ENCODE measurements at places on chromosomes 12 and 14.

DNA sequence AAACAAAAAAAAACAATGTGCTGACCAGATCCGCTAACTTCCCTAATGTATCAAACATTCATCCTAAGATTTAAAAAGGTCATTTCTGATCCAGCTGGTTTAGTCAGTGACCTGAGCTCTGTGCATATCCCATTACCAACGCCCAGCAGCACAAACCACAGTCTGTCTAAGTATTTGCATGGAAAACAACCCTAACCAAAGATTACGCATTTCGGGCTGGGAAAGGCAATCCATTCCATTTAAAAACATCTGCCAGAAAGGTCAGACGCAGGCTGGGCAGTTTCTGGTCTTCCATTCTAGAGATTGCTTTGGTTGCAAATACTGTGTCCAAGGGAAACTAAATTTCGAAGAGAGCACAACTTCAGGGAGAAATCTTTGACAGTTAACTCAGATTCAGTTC, 234.9 kb downstream of the FLRT2 start:
- DNase-seq = no peak

- DNase-seq = no peak
These were observed 104.7 kb downstream of the PLEKHA5 start for GRCh38 chr12:19234171-19234704.

DNA sequence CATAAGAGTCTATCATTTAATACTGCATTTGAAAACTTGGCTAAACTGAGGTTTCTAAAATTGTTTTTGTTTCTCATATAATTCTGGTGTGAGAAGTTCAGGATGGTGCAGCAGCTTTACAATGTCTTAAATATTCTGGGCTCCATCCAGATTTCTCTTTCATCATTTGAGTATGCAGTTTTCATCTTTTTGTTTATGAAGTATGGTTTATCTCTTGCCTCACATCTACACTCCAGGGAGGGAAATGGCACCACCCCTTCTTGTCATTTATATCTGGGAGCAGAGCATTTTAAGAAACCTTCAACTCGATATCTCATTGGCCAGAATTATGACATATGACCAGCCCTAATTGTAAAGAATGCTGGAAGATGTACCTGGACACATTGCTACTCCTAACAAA, 24.3 kb downstream of the GEMIN2 start:
- no peak for DNase-seq

DNA sequence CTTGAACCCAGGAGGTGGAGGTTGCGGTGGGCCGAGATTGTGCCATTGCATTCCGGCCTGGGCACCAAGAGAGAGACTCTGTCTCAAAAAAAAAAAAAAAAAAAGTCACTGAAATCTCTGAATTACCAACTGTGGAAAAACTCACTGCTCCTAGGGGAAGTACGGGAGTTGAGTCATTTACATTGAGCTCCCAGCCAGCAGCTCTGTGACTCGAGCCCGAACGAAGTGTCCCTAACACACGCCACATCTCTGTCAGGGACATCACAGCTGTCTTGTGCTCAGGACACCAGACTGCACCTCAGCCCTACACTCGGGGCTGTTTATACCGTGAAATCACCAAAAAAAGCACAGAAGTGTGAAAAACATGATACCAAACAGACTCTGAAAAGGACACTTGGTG, 21.1 kb downstream of the ATP6V0A2 start:
- DNase-seq = no peak

DNA sequence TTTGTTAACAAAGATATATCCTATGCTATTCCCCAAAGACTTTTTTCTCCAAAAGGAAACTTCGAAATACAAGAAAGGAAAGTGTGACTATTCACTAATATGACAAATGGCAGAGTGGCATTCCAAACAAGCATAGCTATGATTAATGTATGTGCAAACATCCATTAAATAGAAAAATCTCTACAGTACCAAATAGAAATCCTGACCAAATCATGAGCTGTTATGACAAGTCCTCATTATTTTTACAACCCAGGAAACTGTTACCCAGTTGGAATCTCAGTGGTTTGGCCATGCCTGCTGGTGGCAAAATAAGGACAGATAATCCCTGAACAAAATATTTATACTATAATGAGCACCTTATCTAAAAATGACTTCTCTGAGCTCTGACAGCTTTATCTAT, 202.1 kb downstream of the SEC23A start:
- DNase-seq = no peak

GRCh38 chr12:48420039-48420775, 52.2 kb upstream of the ANP32D start:
- no peak for DNase-seq

GRCh38 chr14:68104518-68104917, 284.9 kb downstream of the RAD51B start:
- DNase-seq = no peak

DNA sequence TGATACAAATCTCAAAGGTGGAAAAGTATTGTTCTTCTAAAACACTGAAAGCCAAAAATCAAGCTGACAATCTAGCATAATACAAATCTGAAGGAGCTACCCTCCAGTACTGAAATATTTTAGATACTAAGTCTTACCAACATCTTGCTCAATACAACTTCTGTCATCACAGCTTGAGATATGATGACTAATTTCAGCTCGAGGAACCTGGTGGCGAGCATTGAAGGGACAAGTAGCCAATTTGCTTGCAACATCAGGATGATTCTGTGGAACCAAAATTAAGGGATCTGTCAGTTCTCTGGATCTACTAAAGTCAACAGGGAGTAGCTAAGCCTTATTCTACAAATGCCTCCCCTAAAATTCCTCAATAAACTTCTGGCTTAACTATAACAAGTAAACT, 10.4 kb downstream of the GTSF1 start:
- DNase-seq = no peak

DNA sequence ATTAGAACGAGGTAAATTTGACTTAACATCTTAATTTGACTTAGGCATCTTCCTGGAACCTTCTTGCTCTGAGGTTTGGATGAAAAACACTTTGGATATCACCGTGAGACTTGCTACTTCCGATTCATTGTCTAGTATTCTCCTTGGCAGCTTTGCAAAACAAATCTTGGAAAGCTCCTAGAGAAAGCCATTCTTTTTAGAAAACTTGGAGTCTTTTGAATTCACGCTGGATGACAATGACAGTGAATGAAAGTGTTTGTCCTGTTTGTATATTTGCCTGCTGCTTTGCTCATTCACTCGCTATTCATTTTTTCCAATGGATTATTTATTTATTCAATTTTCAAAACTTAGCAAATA, 222.1 kb upstream of the HMGA2 start:
- no peak for DNase-seq

DNA sequence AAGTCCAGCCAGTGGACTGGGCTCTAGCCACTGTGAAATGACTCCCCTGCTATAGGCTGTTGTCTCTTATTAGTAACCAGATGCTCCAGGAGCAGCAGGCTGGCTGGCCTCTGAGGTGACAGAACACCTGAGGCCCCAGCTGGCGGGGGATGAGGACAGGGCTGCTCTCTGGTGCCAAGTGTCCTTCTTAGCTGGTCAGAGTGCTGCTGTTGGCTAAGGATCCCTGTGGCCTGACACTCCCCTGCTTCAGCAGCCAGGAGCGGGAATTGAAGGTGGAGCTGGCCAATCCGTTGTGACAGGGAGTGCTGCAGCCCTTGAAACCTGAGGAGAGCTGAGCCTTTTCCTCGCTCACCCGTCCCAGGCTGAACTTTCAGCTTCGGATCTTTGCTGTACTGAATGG, 30.7 kb downstream of the TMEM229B start:
- DNase-seq = no peak

DNA sequence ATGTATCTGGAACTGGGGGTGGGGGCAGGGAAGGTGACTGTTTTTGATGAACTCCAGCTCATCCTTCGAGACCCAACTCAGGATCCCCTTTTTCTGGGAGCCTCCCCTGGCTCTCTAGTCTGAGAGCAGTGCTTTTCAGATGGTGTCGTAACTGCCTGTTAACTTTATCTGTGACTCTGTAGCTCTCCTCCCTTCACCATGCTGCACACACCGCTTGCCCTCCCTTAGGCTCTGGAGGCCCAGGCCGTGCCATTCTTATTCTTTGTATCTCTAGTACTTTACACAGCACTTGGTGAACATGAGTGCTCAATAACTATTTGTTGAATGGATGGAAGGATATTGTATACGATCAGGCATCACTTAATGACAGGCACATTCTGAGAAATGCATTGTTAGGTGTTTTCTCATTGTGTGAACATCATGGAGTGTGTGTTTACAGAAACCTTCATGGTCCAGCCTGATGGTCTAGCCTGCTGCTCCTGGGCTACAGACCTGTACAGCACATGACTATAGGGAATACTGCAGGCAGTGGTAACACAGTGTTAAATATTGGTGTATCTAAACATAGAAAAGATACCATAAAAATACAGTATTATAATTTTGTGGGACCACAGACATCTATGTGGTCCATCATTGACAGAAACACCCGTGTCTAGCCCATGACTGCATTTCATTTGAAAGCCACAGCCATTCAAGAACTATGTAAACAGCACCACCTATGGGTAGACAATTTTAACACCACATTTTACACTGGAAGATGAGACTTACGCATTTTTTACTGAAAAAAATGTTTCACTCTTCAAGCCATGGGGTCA, 91.8 kb downstream of the EML1 start:
- DNase-seq = peak; percentile 52

GRCh38 chr12:65532162-65532561, 253.7 kb downstream of the MSRB3 start:
- no peak for DNase-seq

DNA sequence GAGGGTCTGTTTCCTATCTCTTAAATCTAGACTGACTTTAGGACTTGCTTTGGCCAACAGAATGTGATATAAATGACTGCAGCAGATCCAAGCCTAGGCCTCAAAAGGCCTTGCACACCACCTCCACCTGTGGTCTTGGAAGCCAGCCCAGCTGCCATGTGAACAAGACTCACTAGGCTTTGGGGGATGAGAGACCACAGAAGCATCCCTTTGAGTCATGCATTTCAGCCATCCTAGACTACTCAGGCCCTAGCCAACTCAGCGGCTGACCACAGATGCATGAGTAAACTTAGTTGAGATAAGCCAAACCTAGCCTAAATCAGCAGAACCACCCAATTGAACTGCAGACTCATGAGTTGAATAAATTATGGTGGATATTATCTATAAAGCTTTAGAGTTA, 87.7 kb downstream of the KCNH5 start:
- no peak for DNase-seq

- no peak for DNase-seq
These were observed 464.6 kb downstream of the PCNX1 start for GRCh38 chr14:71371711-71372396.

DNA sequence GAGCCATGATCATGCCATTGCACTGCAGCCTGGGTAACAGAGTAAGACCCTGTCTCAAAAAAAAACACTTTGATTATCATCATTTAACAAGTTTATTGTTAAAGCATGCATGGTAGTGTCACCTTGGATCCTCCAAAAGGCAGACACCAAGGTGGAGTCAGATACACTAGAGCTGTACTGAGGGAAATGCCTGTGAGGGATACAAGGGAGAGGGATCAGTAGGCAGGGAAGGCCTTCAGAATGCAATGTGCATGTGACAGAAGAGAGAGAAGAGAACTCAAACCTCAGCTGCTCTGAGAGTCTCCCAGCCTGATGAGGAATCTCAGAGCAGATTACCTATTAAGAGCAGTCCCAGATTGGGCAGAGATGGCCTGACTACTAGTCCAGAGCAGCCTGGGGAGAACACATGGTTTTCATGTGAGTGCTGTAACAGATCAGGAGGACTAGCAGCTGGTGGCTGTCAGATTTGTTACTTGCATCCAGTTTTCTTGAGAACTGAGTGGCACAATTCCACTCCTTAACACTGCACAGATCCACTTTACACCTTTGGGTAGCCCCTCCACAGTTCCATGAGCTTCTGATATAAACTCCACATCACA, 38.0 kb upstream of the A2ML1 start:
- no peak for DNase-seq

GRCh38 chr14:52111583-52111982, 42.7 kb upstream of the NID2 start:
- DNase-seq = no peak

DNA sequence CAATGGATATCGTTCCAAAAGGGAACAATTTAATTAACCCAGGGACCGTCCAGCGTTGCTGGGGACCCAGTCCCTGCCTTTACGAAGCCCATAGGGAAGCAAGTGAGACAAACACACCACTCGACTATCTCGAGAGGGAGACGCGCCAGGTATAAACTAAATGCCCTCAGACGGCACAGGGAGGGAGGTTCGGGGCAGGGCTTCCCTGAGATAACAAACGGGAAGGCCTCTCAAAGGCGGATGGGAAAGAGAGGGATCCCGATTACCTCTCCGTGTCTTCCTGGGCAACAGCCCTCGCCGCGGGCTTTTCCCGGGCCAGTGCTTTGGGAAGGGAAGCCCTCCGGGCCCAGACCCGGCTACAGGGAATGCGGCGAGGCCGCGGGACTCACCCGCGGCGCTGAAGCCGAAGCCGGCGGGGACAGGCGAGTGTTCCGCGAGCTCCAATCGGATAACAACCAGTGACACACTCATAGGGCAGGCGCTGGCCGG, 390 bp downstream of the BRAP start:
- DNase-seq = peak; percentile 53

GRCh38 chr12:54858562-54858961, 4.2 kb downstream of the MUCL1 start:
- DNase-seq = no peak

DNA sequence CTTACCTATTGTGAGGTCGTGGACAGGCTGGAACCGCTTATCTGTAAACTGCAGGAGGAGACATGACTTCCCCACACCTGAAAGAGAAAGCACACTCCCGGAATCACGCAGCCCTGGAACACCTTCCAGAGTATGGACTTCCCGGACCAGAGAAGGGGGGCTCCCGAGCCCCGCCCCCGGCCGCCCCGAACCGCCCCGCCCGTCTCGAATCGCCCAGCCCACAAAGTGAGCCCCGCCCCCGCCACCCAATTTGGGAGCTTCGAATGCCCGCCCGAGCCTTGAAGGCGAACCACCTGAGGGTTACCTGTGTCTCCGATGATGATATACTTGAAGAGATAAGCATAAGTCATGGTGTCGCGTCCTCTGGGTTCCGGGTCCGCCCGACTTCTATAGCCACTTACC, 235 bp downstream of the RAB2B start:
- DNase-seq = no peak

DNA sequence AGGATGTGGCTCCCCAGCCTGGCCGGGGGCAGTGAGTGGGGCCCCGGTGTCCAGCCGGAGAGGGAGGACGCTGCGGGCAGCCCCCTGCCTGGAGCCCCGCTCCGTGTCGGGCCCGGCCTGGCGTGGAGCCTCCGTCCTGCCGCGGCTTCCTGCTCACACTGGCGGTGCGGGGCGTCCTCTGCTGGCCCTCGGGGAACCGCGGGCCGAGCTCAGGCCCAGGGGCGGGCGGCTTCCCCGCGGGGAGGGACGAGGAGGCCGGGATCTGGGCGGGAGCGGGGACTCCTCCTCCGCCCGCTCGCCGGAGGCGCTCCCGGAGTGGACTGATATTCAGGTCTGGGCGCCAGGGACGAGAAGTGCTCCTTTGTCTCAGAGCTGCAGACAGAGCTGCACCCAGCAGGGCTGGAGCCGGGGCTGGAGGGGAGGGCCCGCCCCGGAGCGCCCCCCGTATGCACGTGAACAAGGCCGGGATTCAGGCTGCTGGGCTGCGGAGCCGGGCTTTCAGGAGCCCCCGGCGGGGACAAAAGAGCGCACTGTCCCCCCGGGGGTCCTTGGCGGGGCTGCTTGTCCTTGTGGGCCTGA, 2.2 kb downstream of the MMP17 start:
- DNase-seq = no peak

Measured in hematopoietic multipotent progenitor cell treated with erythropoietin and hydrocortisone succinate and interleukin-3 and kit ligand, for 15 days (in vitro differentiated cells).